ENCODE measurements at places on chromosomes 5 and 9. TPM values are rescaled to one million over a fixed set of nuclear protein-coding genes. Genes with fewer than 3 reads are reported as not detected.

- DNase-seq: no peak
Measured at GRCh38 chr9:93898026-93898425, 57.1 kb downstream of the BARX1 start.

- DNase-seq: no peak
Measured at GRCh38 chr9:112069318-112070169, 105.6 kb downstream of the SUSD1 start.

- no peak for DNase-seq
Measured at GRCh38 chr5:14715481-14715880, 51.0 kb downstream of the OTULIN start.

GRCh38 chr9:75960551-75960950 is 70.1 kb downstream of the PCSK5 start:
- DNase-seq: no peak

- no peak for DNase-seq
Measured at GRCh38 chr5:14445576-14446290, 135.9 kb upstream of the OTULINL start.

DNA sequence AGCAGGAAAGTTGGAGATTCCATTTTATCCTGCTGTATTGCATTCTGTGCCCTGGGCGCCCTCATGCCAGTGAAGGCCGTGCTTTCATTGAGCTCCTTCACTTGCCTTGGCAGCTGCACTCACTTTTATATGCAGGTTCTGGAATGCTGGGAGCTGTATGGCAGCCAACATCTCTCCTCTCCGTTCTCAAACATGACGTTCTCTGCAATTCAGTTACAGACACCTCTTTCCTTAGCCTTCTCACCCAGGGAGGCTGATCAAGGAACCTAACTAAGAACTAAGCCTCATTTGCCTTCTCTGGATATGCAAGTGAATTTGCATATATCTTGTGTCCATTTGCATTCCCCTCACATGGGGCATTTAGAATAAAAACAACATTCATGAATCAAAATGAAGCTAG is 29.4 kb upstream of the PURA start:
- no peak for DNase-seq

The FOXD4L3 gene
- total RNA-seq: not detected

DNA sequence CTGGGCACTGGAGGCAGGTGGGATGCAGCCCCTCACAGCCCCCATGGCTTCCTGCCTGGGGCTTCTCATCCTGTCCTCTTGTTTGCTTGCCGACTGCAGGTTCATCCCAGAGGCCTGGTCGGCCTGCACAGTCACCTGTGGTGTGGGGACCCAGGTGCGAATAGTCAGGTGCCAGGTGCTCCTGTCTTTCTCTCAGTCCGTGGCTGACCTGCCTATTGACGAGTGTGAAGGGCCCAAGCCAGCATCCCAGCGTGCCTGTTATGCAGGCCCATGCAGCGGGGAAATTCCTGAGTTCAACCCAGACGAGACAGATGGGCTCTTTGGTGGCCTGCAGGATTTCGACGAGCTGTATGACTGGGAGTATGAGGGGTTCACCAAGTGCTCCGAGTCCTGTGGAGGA is 232.7 kb downstream of the ADAMTSL1 start:
- DNase-seq: no peak

The AOPEP gene
- 28.2 TPM for total RNA-seq

The TRIM14 gene
- 9.4 TPM for total RNA-seq

The SOWAHA gene
- total RNA-seq: 0.21 TPM

The ARPC5L gene
- total RNA-seq: 31.1 TPM

GRCh38 chr9:89498852-89499480 is 1.1 kb upstream of the SEMA4D start:
- no peak for DNase-seq

DNA sequence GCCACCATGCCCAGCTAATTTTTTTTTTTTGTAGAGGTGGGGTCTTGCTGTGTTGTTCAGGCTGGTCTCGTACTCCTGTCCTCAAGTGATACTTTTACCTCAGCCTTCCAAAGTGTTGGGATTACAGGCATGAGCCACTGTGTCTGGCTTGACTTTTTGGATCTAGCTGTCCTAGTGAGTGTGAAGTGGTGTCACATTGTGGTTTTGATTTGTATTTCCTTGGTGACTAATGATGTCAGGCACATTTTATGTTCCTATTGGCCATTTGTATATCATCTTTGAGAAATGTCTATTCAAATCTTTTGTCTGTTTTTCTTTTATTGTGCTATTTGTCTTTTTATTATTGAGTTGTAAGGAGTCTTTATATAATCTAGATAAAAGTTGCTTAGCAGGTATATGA is 53.5 kb upstream of the MCCC2 start:
- DNase-seq: peak; percentile 1

- DNase-seq: no peak
Measured at GRCh38 chr9:16726718-16727451, 143.6 kb downstream of the BNC2 start.

GRCh38 chr5:133428072-133428660 is 184.2 kb downstream of the FSTL4 start:
- no peak for DNase-seq

- no peak for DNase-seq
Measured at GRCh38 chr5:17218353-17219005, 1.0 kb downstream of the BASP1 start.

- peak; percentile 61 for DNase-seq
Measured at GRCh38 chr9:115035841-115036612, 81.9 kb downstream of the TNC start.

The PELO gene
- 23.9 TPM for total RNA-seq

The ABCA1 gene
- 21.9 TPM for total RNA-seq

GRCh38 chr5:90402521-90403255 is 6.9 kb downstream of the CETN3 start:
- DNase-seq: no peak

The INSYN2B gene
- total RNA-seq: 0.17 TPM

DNA sequence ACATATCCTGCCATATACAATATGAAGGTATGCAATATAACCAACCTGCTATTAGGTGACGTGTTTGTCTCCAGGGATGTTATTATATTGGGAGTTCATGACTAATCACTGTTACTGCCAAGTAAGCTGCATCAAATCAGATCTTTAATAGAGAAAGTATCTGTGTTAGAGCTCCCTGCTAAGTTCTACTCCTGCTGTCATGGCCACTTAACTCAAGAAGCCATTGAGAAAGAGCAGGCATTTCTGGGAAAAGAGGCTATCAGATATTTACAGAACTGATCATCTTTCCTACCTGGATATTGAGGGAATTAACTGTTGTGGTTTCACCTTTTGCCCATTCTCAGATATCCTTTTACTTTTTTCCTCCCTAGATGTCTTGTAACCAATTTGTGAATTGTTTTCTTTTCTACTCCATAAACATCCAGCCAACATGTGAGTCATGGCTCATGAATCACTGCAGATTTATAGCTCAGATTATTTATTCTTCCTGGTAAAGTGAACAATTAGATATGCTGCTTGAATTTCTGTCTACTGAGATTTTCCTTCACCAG is 634.8 kb upstream of the FAM174A start:
- DNase-seq: peak; percentile 76

GRCh38 chr9:131042666-131043065 is 33.7 kb downstream of the LAMC3 start:
- DNase-seq: no peak

The SLC25A48 gene
- total RNA-seq: not detected

DNA sequence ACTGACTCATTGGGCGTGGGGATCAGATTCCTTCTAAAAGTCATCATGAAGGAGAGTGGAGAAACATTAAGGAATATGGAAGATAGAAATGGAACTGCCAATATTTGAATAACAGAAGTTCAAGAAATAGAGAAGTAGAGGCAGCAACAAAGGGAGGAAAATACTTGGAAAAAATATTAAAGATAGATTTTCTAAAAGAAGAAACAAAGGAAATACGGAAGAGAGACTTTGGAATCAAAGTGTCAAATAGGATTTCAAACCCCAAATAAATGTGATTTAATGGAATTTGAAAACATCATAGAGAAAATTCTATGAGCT is 605.1 kb upstream of the KLF4 start:
- no peak for DNase-seq

GRCh38 chr5:14190194-14191164 is 47.3 kb downstream of the TRIO start:
- DNase-seq: peak; percentile 89

The TARS1 gene
- total RNA-seq: 320 TPM

DNA sequence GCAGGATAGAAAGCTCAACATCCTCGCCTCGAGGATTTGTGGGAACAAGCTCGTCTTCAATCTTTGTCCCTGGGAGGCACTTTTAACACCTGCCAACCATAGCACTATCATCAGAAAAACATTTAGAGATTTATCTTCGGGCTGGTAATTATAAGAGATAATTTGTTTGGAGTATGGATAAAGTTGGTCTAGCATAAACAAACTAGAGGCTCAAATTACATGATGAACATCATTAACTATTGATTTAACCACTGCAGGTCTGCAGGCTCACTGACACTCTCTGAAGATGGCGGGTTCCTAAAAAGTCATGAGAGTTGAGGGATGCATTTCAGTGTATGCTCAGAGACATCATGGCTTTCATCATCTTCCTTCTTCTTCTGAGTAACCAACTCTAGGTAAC is 25.8 kb upstream of the PCA3 start:
- no peak for DNase-seq

- no peak for DNase-seq
Measured at GRCh38 chr5:180074462-180074861, 2.9 kb upstream of the RNF130 start.

- DNase-seq: no peak
Measured at GRCh38 chr9:129822898-129823541, 916 bp downstream of the TOR1A start.

GRCh38 chr5:179264053-179264782 is 81.0 kb downstream of the ADAMTS2 start:
- DNase-seq: no peak

The PCDHGB4 gene
- 6.4 TPM for total RNA-seq

DNA sequence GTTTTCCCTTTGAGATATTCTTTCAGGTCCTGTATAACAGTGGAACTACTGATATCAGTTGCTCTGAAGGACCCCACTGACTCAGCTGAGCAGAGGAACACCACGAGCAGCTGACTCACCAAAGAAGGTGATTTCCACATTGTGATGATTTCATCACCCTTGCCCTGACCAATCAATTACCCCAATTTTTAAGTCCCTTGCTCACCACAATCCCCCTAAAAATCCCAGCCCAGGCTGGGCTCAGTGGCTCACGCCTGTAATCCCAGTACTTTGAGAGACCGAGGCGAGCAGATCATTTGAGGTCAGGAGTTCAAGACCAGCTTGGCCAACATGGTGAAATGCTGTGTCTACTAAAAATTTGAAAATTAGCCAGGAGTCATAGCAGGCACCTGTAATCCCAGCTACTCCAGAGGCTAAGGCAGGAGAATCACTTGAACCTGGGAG is 125.3 kb upstream of the ABCA1 start:
- DNase-seq: peak; percentile 87
